ENCODE measurements at places on chromosomes 6 and 20. TPM values are rescaled to one million over a fixed set of nuclear protein-coding genes. Genes with fewer than 3 reads are reported as not detected.

NCOA5 gene
- 27.0 TPM for total RNA-seq

CPXM1 gene
- total RNA-seq = 6.8 TPM

ULBP3 gene
- 2.5 TPM for total RNA-seq

COL11A2 gene
- 0.66 TPM for total RNA-seq

BTNL2 gene
- total RNA-seq = not detected

OVOL2 gene
- total RNA-seq = 11.1 TPM

GPX5 gene
- not detected for total RNA-seq

UBD gene
- total RNA-seq = not detected

LRRC73 gene
- total RNA-seq = 7.0 TPM

GJA1 gene
- total RNA-seq = 109 TPM

MCCD1 gene
- total RNA-seq = not detected

DDAH2 gene
- total RNA-seq = 130 TPM

MDFI gene
- total RNA-seq = 7.3 TPM

ZSCAN16 gene
- total RNA-seq = 5.8 TPM
